ENCODE measurements at places on chromosomes 1 and 21. TPM values are rescaled to one million over a fixed set of nuclear protein-coding genes. Genes with fewer than 3 reads are reported as not detected.
A peak's percentile ranks its signal among the peaks of the same experiment; 100 is the strongest.

DNA sequence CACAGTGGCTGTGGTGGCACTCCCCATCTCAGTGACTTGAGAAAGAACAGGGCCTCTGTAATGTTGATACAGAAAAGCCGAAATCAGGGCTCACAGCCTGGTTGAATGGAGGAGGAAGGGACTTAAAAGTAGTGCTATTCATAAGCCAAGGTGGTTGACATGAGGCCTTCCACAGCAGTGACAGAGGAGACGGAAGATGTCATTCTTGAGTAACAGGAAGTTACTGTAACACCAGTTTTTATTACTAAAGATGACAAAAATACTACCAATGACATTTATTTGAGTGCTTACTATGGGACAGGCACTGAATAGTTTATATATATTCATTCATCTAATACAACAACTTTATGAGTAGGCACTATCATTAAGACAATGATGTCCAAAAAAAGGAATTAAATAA is 52.8 kb upstream of the GNG12 start:
- no peaks in the 10 kb centered on the region for H3K27me3 ChIP-seq
- H3K36me3 ChIP-seq: no peaks in the 10 kb centered on the region
- no peak for DNase-seq
- H3K4me3 ChIP-seq: no peak overlapping the region
- H3K27ac ChIP-seq: no peak overlapping the region

GRCh38 chr1:84164161-84164560 is 20.1 kb downstream of the PRKACB start:
- H3K4me1 ChIP-seq: peaks cover 78% of the 10 kb centered on the region
- no peaks in the 10 kb centered on the region for H3K27me3 ChIP-seq
- H3K4me3 ChIP-seq: peak overlapping the region; percentile 16
- no peaks in the 10 kb centered on the region for H3K36me3 ChIP-seq

Gene MPC2
- polyA plus RNA-seq: 92.4 TPM

DNA sequence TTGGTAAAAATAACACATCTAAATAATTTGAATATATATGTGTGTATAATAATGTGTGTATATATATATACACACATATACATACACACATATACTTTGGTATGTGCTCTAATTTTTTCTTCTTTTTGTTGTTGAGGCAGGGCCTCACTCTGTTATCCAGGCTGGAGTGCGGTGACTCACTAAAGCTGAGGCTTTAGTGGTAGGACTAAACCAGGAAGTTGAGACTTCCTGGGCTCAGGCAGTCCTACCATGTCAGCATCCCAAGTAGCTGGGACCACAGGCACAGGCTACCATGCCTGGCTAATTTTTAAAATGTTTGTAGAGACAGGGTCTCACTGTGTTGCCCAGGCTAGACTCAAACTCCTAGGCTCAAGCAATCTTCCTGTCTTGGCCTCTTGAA is 46.7 kb upstream of the CXADR start:
- no peak for DNase-seq
- H3K4me3 ChIP-seq: no peak overlapping the region
- H3K4me1 ChIP-seq: no peaks in the 10 kb centered on the region
- no peaks in the 10 kb centered on the region for H3K27me3 ChIP-seq
- no peak overlapping the region for H3K27ac ChIP-seq

DNA sequence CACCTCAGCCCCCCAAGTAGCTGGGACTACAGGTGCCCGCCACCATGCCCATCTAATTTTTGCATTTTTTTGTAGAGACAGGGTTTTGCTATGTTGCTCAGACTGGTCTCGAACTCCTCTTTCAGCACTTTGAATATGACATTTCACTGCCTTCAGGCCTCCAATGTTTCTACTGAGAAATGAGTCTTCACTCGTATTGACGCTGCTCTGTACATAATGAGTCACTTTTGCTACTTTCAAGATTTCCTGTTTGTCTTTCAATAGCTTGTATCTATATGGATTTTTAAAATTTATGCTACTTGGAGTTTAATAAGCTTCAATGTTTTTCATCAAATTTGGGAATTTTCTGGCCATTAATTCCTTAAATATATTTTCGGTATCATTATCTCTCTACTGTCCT is 64.7 kb downstream of the GORAB start:
- peaks cover 3% of the 10 kb centered on the region for H3K27me3 ChIP-seq
- H3K4me1 ChIP-seq: no peaks in the 10 kb centered on the region
- no peak overlapping the region for H3K27ac ChIP-seq
- no peaks in the 10 kb centered on the region for H3K36me3 ChIP-seq
- DNase-seq: no peak

Gene OR2AK2
- polyA plus RNA-seq: not detected

Gene KRTAP21-2
- polyA plus RNA-seq: not detected

DNA sequence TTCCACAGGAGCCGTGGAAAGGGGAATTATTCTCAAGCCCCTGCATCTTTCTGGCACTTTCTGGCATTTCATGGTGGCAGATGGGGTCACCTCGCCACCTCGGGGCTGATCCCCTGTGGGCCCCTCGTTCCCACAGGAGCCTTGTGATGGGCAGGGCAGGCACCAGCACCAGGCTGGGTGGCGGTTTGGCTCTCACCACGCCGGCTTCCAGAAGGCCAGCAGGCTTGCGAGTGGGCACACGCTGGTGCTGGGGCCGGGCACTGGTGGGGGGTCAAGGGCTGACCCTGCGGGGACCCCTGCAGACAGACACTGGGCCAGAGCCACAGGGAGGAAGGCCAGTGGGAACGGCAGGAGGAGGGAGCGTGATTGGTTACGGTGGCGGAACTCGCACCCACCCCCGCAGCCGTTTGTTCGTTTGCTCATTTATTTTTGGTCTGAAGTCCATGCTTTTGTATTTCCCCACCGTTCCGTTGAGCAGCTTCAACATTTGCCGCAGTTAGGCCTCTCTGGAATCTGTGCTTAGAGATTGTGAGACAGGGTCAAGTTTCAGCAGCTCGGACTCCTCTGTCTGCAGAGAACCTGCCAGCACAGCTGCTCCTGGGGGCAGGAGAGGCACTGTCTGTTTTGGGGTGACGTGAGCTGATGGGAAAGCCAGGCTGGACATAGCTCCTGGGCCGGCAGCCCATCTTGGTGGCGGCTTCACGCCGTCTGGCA is 5.3 kb downstream of the COL18A1 start:
- H3K27me3 ChIP-seq: peaks cover 14% of the 10 kb centered on the region
- no peaks in the 10 kb centered on the region for H3K4me1 ChIP-seq
- no peaks in the 10 kb centered on the region for H3K36me3 ChIP-seq
- DNase-seq: no peak

- no peak overlapping the region for H3K27ac ChIP-seq
- H3K36me3 ChIP-seq: peaks cover 39% of the 10 kb centered on the region
- DNase-seq: no peak
- H3K27me3 ChIP-seq: no peaks in the 10 kb centered on the region
- H3K4me1 ChIP-seq: peaks cover 97% of the 10 kb centered on the region
These were observed 20.2 kb downstream of the LDLRAP1 start for GRCh38 chr1:25563330-25564215.

Gene ARHGEF19
- 12.7 TPM for polyA plus RNA-seq

Gene MFSD2A
- polyA plus RNA-seq: 0.13 TPM

GRCh38 chr1:6897138-6897537 is 111.9 kb downstream of the CAMTA1 start:
- H3K27ac ChIP-seq: no peak overlapping the region
- DNase-seq: no peak
- H3K4me1 ChIP-seq: no peaks in the 10 kb centered on the region

GRCh38 chr1:79711001-79711431 is 704.5 kb upstream of the ADGRL4 start:
- DNase-seq: no peak
- H3K4me1 ChIP-seq: no peaks in the 10 kb centered on the region
- no peaks in the 10 kb centered on the region for H3K36me3 ChIP-seq
- H3K27ac ChIP-seq: no peak overlapping the region

GRCh38 chr1:202643397-202644218 is 66.6 kb downstream of the SYT2 start:
- peaks cover 22% of the 10 kb centered on the region for H3K4me1 ChIP-seq
- H3K27me3 ChIP-seq: peaks cover 35% of the 10 kb centered on the region
- no peak overlapping the region for H3K27ac ChIP-seq
- H3K4me3 ChIP-seq: no peak overlapping the region
- H3K36me3 ChIP-seq: no peaks in the 10 kb centered on the region

Gene HSD11B1
- 0.30 TPM for polyA plus RNA-seq

Gene PKLR
- not detected for polyA plus RNA-seq

DNA sequence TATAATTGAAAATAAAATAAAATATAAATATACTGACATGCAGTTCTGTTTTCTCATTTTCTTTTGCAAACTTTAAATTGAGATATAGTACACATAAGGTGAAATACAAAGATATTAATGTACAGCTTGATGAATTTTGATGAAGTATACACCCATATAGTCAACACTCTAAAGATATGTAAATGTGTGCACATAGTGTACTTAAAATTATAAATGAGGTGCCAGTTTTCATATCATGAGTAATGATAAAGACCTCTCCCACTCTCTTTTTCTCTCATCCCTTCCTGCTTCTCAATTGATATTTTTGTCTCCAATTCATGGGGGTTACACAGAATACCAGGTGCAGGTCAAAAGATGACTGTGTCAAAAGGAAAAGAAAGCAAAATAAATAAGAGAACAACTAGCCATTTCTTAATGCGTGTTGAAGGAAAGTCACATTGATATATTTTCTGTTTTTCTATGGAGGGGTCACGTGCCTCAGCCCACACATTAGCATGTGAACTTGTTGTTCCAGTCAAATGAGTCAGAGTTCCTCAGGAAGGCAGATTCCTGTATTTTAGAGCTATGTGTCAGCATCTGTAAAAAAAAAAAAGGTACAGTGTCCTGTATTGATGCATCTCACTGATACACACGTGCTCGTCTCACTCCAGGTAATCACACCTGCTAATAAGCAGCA is 64.3 kb upstream of the HOOK1 start:
- no peak overlapping the region for H3K4me3 ChIP-seq
- no peak for DNase-seq
- H3K27ac ChIP-seq: no peak overlapping the region
- no peaks in the 10 kb centered on the region for H3K4me1 ChIP-seq
- H3K36me3 ChIP-seq: no peaks in the 10 kb centered on the region
- no peaks in the 10 kb centered on the region for H3K27me3 ChIP-seq

DNA sequence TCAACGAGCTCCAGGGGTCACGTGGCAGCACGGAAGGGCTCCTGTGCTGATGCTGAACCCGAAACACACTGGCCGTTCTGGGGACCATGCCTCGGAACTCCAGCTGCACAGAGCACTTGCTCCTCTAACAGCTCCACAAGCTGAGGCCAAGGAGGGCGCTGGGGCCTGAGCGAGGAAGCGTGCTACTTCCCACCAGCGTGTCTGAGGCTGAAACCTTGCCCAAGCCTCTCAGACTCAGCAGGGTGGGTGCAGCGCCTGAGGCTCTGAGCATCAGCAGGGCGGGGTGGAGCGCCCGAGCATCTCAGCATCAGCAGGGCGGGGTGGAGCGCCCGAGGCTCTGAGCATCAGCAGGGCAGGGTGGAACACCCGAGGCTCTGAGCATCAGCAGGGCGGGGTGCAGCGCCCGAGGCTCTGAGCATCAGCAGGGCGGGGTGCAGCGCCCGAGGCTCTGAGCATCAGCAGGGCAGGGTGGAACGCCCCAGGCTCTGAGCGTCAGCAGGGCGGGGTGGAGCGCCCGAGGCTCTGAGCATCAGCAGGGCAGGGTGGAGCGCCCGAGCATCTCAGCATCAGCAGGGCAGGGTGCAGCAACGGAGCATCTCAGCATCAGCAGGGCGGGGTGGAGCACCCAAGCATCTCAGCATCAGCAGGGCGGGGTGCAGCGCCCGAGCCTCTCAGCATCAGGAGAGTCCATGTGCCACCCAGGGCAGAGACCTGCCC is 9.6 kb downstream of the WRAP73 start:
- no peak overlapping the region for H3K27ac ChIP-seq
- no peak overlapping the region for H3K4me3 ChIP-seq
- DNase-seq: no peak

DNA sequence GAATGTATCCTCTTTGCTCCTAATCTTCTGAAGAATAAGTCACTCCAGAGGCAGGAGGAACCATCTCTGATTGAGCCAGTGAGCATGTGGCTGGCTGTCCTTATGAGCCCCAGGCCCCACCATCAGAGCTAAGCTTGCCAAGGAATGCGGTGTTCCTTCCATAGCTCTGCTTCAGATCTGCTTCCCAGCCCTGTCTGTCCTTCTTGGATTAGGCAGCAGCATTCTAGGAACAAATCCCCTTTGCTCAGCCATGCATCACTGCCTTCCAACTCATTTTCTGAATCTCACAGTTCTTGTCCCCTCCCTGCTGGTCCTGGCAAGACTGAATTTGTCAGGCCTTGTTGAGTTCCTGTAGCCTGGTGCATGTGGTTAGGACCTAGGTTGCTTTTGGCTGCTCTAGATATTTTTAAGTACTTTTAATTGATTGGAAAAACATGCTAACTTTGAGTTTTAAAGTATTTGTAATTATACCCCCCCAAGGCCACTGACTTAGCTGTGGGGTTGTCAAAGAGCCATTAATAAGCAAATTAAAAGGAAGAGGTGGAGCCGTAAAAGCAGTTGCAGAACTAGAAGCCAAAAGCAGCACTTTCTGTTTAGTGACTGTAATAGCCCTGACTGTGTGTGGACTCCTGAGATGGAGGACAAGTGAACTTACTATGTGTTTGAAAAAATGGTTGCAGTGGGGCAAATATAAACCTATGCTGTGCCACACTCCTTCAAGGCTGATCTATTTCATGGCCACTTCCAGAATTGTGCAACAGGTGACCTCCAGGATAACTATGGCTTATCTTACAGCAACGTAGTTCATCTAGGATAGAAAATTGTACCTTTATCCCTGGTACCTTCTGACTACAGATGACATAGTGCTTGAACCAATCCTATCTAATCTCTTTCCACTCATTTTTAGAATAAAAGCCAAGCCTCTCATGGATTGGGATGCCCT is 61.3 kb upstream of the BACH1 start:
- H3K4me1 ChIP-seq: no peaks in the 10 kb centered on the region
- H3K36me3 ChIP-seq: no peaks in the 10 kb centered on the region
- H3K27me3 ChIP-seq: no peaks in the 10 kb centered on the region
- H3K4me3 ChIP-seq: no peak overlapping the region

Gene RHD
- 0.46 TPM for polyA plus RNA-seq

Data from CD8-positive, alpha-beta memory T cell (primary cell).